Smooth muscle cell of the pulmonary artery (primary cell): ENCODE measurements at places on chromosomes 3 and 15. TPM values are rescaled to one million over a fixed set of nuclear protein-coding genes. Genes with fewer than 3 reads are reported as not detected.

CYP1A2 gene
- not detected in 2 replicates for total RNA-seq

SLC28A2 gene
- not detected in 2 replicates for total RNA-seq

CASR gene
- not detected in 2 replicates for total RNA-seq

CDHR4 gene
- 0.07 TPM in 1 of 2 replicates, not detected in the other for total RNA-seq

RAB27A gene
- total RNA-seq, result 9.1 and 14.3 TPM in 2 replicates

ROBO1 gene
- total RNA-seq, result 49.4 and 94.4 TPM in 2 replicates

GOLGA8S gene
- 0.07 and 0.10 TPM in 2 replicates for total RNA-seq

CSK gene
- total RNA-seq, result 37.6 and 55.2 TPM in 2 replicates

KLHL40 gene
- not detected in 2 replicates for total RNA-seq

WDR49 gene
- total RNA-seq, result 0.07 and 0.56 TPM in 2 replicates

TTLL13 gene
- total RNA-seq, result 0.07 TPM in 1 of 2 replicates, not detected in the other

HSPBAP1 gene
- total RNA-seq, result 3.9 and 5.6 TPM in 2 replicates

HTR3E gene
- not detected in 2 replicates for total RNA-seq

IL17RB gene
- under 0.01 TPM in 1 of 2 replicates, not detected in the other for total RNA-seq

LYZL4 gene
- total RNA-seq, result not detected in 2 replicates
